ENCODE measurements at places on chromosomes 6 and 20.

- DNase-seq: no peak
These were observed 560.4 kb upstream of the SYNCRIP start for GRCh38 chr6:86203044-86203443.

DNA sequence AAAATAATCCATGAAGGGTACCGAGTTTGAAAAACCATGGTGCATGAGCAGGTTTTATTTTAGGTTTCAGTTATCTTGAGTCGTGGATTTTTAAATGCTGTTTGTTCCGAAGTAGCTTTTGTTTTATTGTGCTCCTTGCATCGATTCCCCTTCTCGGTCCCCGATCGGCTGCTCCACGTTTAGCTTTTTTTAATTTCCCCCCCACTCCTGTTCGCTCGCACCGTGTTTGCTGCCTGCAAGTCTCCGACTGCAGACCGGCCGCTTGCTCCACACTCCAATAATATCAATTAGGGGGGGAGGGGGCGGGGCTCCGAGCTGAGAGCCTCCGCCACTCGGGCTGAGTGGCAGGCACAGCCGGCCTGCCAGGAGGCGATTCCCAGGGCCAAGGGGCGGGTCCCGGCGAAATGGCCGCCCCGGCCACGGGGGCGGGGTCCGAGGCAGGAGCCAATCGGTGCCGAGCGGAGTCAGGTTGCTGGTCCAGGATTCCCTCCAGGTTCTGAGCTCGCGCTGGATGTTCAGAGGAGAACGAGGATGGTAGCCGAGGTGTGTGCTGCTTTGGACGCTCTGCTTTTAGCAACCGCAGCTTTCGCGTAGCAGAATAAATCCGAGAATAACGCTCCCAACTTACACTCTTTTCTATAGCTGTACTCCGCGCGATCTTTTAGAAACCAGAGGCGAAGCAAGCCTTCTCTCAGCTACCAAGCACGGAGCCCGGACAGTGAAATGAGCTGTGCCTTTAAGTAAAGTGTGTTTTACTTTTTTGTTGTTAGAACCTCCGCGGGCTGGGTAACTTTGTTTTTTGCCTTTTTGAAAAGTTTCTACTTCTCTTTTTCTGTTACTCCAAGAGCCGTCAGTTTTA lies at the start of gene EPHA7:
Gene EPHA7, minus strand, starts transcription at position 256 of the 859 bp plus-strand sequence. Its CDS starts 218 bp downstream, at position 38.
- DNase-seq: peak; percentile 99

DNA sequence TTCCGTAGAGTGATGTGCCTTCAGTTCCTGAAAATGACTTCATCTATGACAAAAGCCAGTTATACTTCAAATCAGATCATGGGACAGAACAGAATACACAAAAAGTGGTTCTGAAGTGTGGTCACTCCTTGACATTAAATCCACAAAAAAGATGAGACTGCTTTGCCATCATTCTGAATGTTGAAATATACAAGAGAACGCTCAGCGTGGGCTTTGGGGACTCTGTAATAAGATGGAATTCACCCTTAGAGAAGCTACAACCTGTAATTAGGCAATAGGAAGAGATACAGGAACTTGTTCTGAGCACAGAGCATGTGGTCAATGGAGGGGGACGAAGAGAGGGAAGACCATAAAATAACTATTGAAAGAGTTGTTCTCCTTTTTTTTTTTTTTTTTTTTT lies 184.3 kb downstream of the CARMIL1 start:
- no peak for DNase-seq

DNA sequence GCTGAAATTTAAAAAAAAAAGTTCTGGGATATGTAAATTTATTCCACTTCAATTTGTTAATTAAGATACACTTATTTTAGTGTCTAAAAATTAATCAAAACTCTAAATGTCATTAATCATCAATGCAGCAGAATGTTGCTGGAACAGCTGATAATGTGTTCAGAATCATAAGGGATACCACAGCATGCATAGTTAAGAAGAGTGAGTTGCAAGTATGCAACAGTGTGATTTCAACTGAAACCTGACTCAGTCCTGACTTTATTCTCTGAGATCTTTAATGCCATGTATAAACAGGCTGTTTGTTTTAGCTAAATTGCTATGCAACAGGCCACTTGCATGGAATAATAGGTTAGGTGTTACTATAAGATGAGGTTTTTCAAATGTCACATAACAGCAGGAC lies 1.4 kb downstream of the GRIK2 start:
- peak; percentile 40 for DNase-seq

GRCh38 chr6:149108038-149108748 lies 209.3 kb upstream of the TAB2 start:
- no peak for DNase-seq

DNA sequence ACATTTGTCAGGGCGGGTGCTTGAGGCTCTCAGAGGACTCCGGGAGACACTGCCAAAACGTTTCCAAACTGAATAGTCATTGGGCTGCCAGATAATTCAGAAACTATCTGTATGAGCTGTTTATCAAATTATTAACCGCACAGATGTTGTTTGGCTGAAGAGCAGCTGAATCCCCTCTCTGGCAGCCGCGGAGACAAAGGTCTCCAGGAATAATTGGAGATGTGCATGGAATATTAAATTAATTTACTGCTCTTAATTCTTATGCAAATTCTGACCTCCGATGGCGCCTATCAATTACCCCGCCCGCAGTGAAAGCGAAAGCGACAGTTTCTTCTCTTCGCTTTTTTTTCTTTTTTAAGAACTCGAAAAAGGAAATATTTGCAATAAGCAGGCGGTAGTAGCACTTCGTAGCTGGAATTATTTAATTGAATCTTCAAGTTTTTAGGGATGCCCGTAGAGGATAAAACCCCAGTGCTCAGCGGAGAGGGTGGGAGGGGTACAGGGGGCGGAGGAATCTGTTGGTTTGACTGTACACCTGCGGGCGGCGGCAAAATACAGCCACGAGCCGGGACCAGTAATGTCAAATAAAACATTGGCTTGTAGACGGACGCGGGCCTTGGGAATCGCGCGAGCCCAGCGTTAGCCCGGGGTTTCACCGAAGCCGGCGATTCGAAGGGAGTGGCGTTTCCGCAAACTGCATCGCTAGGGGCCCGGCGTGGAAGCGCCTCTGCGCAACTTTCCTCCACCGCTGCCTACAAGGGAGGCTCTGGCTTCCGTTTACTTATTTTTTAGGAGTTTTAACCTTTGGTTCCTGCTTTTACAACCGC lies 6.2 kb downstream of the LINC00237 start:
- DNase-seq: peak; percentile 74

GRCh38 chr6:106113256-106113959 lies 27.3 kb downstream of the PRDM1 start:
- DNase-seq: no peak

DNA sequence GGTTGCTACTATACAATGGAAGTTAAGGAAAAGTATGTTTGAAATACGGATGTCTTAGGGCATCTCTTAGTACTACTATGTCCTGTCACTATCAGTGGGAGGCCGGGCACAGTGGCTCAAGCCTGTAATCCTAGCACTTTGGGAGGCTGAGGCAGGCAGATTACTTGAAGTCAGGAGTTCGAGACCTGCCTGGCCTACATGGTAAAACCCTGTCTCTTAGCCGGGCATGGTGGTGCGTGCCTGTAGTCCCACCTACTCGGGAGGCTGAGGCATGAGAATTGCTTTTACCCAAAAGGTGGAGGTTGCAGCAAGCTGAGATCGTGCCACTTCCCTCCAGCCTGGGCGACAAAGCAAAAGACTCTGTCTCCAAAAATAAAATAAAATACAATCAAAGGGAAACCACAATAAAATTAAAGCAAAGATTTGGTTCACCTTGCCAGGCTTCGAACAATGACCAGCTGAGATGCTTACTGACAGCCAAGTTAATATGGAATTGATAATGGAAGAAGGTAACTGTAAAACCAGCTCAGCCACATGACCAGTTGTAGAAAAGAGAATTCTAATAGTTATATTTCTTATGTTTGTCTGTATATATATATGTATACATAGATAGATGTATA lies 6.5 kb downstream of the CD24 start:
- no peak for DNase-seq

- DNase-seq: no peak
These were observed 40.6 kb downstream of the DTD1 start for GRCh38 chr20:18628330-18628920.

DNA sequence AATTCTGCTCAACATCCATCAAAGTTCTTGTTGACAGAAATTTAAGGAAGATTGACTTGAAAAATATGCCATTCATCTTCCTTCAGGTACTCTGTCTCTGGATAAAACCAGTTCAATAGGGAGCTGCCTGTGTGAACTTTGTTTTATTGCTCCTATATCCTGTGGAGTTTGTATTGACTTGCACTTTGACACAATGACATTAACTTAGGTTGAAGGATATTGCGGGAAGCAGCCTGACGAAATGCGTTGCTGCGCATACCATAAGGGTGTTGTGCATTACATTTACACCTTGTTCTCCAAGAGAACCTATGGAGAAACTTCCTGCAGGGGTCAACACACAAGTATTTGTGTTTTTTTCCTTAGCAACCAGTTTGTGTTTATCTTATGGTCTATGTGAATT lies 185.4 kb upstream of the GRIK2 start:
- no peak for DNase-seq

GRCh38 chr6:26260725-26261490 lies 104.1 kb upstream of the BTN3A2 start:
- no peak for DNase-seq

DNA sequence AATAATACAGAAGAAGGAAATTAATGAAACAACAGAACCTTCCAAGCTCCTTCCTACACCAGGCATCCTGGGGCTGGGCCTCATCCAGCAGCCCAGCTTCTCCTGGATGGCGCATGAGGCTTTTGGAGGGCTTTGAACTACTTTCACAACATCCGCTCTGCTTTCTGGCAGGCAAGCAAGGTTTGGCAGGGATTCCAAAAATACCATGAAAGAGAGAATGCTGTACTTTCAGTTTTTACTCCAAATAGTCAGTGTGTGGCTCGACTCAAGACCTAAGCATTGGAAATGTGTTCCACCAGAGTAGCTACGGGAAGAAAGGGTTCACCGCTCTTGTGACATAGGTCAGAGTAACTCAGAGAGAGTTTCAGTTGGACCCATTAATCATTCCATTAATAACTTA lies 125.4 kb downstream of the OPRM1 start:
- no peak for DNase-seq

DNA sequence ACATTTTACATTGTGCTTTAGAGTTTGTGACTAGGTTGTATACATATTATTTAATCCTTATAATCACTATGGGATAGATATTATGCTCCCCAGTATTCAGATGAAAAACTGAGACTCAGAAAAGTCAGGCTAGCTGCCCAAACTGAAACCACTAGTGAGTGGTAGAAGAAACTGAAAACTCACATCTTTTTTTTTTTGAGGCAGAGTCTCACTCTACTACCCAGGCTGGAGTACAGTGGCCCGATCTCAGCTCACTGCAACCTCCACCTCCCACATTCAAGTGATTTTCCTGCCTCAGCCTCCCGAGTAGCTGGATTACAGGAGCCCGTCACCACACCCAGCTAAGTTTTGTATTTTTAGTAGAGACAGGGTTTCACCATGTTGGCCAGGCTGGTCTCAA lies 22.2 kb downstream of the RNF24 start:
- DNase-seq: no peak

DNA sequence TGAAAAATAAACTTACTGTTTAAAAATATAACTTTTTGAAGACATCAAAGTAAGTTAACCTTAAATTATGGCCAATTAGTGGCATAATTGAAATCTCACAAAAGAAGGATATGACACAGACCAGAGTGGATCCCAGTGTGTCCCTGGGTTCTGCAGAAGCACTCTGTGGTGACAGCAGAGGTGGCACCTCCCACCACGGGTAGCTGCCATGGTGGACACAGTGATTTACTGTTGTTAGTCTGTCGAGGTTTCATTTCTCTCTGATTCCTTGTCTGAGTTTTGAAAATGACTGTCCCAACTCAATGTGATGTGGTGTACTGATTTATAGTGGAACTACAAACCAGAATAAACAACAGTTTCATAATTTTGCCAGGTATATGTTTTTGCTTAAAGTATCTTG lies 76.5 kb downstream of the TULP4 start:
- DNase-seq: no peak

GRCh38 chr20:50877232-50877743 lies 53.9 kb downstream of the ADNP start:
- DNase-seq: no peak

DNA sequence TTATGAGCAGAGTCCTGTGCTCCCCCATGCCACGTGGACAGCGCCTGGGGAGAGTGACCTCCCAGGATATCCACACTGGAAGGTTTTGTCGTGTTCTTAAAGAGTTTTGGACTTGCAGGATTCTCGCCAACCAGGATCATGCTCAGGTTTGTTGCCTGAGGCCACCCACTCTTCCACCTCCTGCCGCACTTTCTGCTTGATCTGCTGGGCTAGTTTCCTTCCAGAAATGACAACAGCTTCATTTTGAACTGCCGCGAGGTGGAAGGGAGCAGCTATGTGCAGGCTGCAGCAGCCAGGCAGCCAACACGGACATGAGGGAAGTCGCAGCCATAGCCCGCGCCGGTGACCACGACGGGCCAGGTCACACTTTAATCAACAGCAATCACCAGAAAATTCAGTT lies 27.7 kb upstream of the SEC63 start:
- no peak for DNase-seq

- DNase-seq: no peak
These were observed 8.1 kb upstream of the FUT9 start for GRCh38 chr6:96007663-96008062.

GRCh38 chr20:24112360-24112759 lies 123.8 kb upstream of the GGTLC1 start:
- DNase-seq: no peak

DNA sequence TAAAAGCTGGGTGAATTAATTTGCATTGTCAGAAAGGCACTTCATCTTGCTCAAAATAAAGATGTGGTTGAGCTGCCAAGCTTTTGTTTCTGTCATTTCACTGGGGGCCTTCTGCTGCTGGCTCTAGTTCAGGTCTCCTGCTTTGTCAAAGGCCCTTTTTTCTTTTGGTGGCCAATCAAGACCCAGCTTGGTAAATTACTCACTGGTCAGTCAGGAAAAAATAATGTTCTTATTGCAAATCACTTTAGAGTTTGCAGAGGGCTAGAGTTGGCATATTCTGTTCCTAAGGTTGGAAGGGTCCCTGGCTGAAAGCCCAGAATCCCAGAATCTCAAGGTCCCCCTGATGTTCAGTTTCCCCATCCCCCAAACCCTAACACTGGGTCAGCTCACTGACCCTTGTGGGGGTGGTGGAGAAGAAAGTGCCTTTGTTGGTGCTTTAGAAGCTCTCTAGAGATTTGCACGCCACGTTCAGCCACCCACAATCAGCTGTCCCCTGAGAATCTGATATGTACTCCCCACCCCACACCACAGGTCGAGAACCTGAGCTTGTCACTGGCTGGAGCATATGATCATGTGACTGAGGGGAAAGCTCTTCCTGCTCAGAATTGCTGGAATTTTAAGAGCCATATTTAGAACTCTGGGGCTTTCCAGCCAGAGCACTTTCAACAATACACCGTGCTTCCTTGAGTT lies 21.7 kb upstream of the BNIP5 start:
- DNase-seq: no peak

DNA sequence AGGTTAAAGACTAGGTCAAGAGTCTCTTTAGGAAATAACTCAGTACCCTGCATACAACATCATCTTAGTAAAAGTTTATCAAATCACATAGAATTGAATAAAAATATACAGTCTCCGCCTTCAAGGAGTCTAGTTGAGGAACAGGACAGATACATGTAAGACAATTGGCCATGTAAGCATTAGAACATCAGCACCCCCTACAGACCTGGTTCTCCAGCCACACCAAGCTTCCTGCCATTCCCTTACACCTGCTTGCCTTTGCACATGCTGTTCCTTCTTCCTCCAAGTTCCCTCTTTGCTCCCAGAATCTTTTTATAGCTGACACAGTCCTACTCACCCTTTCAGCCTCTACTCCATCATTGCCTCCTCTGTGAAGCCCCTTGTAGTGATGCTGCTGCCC lies 187.8 kb upstream of the LRFN2 start:
- DNase-seq: no peak

GRCh38 chr6:324729-325125 lies 32.4 kb downstream of the DUSP22 start:
- no peak for DNase-seq

- no peak for DNase-seq
These were observed 296.5 kb upstream of the SLC35B3 start for GRCh38 chr6:8731874-8732273.
